ENCODE measurements at places on chromosomes 7 and 10. TPM values are rescaled to one million over a fixed set of nuclear protein-coding genes. Genes with fewer than 3 reads are reported as not detected.

DNA sequence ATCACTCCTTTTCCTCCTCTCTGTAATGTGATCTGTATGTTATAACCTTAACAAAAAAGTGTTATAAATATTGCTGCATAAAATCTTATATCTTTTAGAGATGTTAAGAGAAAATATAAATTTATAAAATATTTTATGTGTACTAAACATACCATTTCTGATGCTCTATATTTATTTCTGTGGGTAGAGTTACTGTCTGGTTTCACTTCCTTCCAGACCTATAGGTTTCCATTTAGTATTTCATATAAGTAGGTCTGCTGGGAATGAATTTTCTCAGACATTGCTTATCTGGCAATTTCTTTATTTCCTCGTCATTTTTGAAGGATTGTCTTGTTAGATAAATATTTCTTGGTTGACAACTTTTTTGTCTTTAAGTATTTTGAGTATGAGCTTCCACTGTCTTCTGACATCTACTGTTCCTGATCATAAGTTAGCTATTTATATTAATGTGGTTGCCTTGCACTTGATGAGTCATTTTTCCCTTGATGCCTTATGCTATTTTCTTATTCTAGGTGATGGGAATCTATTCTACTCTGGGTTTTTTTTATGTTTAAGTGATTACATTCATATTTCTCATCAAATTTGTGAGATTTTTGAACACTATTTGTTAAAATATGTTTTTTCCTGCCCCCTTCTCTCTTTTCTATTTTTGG lies 11.2 kb upstream of the THSD7A start:
- H3K36me3 ChIP-seq: no peaks in the 10 kb centered on the region
- no peak for DNase-seq
- H3K27me3 ChIP-seq: no peaks in the 10 kb centered on the region
- no peak overlapping the region for H3K4me3 ChIP-seq
- H3K4me1 ChIP-seq: no peaks in the 10 kb centered on the region
- no peak overlapping the region for H3K27ac ChIP-seq

GRCh38 chr10:108052981-108053380 lies 888.5 kb upstream of the SORCS1 start:
- H3K27ac ChIP-seq: no peak overlapping the region
- H3K4me3 ChIP-seq: no peak overlapping the region
- H3K4me1 ChIP-seq: no peaks in the 10 kb centered on the region
- no peaks in the 10 kb centered on the region for H3K36me3 ChIP-seq

GRCh38 chr10:132386419-132386831 lies 10.6 kb upstream of the PWWP2B start:
- H3K36me3 ChIP-seq: no peaks in the 10 kb centered on the region
- H3K27ac ChIP-seq: no peak overlapping the region
- DNase-seq: no peak
- no peaks in the 10 kb centered on the region for H3K27me3 ChIP-seq

GRCh38 chr7:55475855-55476803 lies 96.2 kb downstream of the VOPP1 start:
- H3K27ac ChIP-seq: peak overlapping the region; percentile 70
- DNase-seq: no peak
- H3K36me3 ChIP-seq: peaks cover 16% of the 10 kb centered on the region

GRCh38 chr7:47405921-47406800 lies 175.8 kb downstream of the TNS3 start:
- no peaks in the 10 kb centered on the region for H3K27me3 ChIP-seq
- no peak overlapping the region for H3K4me3 ChIP-seq
- H3K36me3 ChIP-seq: no peaks in the 10 kb centered on the region
- no peak overlapping the region for H3K27ac ChIP-seq

DNA sequence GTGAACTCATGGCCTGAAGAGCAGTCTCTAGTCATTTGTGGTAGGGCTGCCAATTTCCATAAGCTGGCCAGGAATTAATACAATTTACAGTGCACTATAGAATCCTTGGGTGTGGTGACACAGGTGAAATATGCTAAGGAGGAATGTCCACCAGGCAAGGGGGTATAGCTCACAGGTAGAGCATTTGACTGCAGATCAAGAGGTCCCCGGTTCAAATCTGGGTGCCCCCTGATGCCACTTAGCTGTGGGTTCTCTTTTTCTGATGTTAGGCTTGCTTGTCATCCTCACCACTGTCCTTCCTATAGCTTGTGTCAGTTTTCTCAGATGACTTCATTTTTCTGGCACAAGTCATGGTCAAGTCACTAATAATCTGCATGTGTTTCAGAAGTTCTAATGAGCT lies 108.7 kb downstream of the ZNF467 start:
- DNase-seq: no peak
- H3K4me3 ChIP-seq: no peak overlapping the region
- H3K4me1 ChIP-seq: no peaks in the 10 kb centered on the region
- peaks cover 11% of the 10 kb centered on the region for H3K27me3 ChIP-seq
- H3K36me3 ChIP-seq: no peaks in the 10 kb centered on the region

Gene FFAR4
- not detected for total RNA-seq

Gene MYO1G
- 427 TPM for total RNA-seq
